ENCODE measurements at places on chromosomes 2 and 18. TPM values are rescaled to one million over a fixed set of nuclear protein-coding genes. Genes with fewer than 3 reads are reported as not detected.

DNA sequence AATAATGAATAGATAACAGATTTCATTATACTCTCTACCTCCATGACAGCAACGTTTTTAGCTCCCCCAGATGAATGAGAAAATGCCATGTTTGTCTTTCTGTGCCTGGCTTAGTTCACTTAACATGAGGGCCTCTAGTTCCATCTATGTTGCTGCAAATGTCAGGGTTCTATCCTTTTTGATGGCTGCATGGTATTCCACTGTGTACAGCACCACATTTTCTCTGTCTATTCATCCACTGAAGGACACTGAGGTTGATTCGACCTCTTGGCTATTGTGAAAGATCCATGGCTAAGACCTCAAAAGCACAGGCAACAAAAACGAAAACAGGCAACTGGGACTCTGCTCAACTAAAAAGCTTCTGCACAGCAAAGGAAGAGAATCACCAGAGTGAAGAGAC, 264.6 kb downstream of the HDAC4 start:
- no peak overlapping the region for H3K27ac ChIP-seq
- H3K4me3 ChIP-seq: no peak overlapping the region
- no peaks in the 10 kb centered on the region for H3K27me3 ChIP-seq

DNA sequence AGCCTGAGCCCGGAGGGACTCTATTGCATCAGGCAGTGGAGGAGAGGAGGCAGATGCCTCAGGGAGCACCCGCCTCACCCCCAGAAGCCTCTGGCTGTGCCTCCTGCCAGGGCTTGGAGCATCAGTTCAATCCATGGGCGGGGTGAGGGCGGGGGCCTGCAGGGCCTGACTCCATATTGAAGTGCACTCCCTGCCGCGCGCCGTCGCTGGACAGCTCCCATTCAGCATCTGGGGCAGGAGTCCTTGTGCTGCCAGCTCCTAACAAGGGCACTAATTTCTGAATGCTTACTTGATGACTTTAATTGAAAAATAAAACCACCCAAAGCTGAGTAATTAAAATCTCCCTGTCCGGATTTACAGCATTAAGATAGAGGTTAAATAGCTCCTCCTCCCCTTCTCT, 23.8 kb downstream of the C1QL2 start:
- H3K36me3 ChIP-seq: no peaks in the 10 kb centered on the region
- H3K27ac ChIP-seq: no peak overlapping the region
- DNase-seq: no peak

- H3K27me3 ChIP-seq: no peaks in the 10 kb centered on the region
- no peak for DNase-seq
Observed at GRCh38 chr2:143629340-143629739, 500.1 kb downstream of the ARHGAP15 start.

The OSR1 gene
- not detected for polyA plus RNA-seq

- no peak overlapping the region for H3K27ac ChIP-seq
- H3K4me1 ChIP-seq: no peaks in the 10 kb centered on the region
- H3K27me3 ChIP-seq: no peaks in the 10 kb centered on the region
- DNase-seq: no peak
- H3K36me3 ChIP-seq: no peaks in the 10 kb centered on the region
Observed at GRCh38 chr2:10864861-10865636, 46.7 kb upstream of the KCNF1 start.

Measured in endothelial cell of umbilical vein (primary cell).